Activated T-helper 1 cell treated with anti-CD3 and anti-CD28 coated beads, Interleukin-12 subunit alpha, Interleukin-12 subunit beta, Interleukin-2, Interleukin-4 antibody, amounts not matched to agents 30 ng/mL and 10 ng/mL and 1 ng/mL, durations not matched to agents 14 hours and 24 hours and 36 hours (primary cell): ENCODE measurements at places on chromosomes 3 and 15. TPM values are rescaled to one million over a fixed set of nuclear protein-coding genes. Genes with fewer than 3 reads are reported as not detected.

Gene EXD1
- not detected in 2 replicates for total RNA-seq

GRCh38 chr3:62823461-62824050 is 51.7 kb downstream of the CADPS start:
- DNase-seq = no peak

GRCh38 chr3:120864541-120864940 is 43.5 kb upstream of the STXBP5L start:
- no peak for DNase-seq

Gene DNAH1
- 12.1 and 12.2 TPM in 2 replicates for total RNA-seq

Gene KLHL18
- 48.3 and 48.7 TPM in 2 replicates for total RNA-seq

- no peak for DNase-seq
These were observed 30.1 kb upstream of the CAPN3 start for GRCh38 chr15:42329161-42329560.

Gene GABRA5
- not detected in 2 replicates for total RNA-seq

DNA sequence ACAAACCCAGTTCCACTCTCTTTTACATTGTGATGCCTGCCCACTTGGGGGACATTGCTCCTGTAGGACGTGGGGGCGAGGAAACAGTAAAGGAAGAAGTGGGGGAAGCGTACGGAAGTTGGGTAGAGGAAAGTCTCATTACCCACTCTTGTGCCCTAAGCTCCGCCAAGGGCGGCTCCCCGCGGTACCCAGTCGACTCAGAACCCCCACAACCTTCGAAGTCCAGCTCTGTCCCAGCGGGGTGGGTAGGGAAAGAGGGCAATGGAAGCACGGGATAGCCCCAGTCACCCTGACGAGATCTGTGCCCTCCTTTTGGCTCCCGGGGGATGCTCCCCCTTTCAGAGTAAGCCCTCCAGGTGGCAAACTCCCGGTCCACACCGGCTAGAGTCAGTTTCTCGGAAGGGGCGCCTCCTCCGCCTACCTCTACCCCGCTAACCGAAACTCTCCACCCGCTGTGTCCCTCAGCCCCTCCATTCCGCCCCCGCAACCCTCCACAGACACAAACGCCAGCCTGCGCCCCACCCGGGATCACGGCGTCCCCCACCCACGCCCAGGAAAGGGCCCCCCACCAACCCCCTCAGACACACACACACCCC is 527 bp downstream of the CSNK1G1 start:
- DNase-seq = peak; percentile 14

Gene PCOLCE2
- total RNA-seq = not detected in 2 replicates

DNA sequence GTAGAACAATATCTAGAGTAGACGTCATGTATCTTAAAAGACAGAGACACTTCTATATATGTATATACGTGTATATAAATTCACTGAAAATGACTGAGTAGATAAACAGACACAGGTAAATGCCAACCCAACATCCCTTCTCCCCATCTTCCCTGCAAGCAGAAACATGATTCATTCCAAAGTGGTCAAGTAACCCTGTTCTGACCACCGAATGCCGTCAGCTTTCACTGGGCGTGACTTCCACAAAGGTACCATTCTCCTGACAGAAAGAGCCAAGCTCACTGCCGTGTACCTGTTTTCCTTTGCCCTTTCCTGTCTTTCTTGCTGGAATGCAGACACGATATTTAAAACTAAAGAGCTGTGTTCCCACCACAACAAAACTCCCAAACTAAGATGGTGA is 76.7 kb downstream of the TAFA4 start:
- no peak for DNase-seq

DNA sequence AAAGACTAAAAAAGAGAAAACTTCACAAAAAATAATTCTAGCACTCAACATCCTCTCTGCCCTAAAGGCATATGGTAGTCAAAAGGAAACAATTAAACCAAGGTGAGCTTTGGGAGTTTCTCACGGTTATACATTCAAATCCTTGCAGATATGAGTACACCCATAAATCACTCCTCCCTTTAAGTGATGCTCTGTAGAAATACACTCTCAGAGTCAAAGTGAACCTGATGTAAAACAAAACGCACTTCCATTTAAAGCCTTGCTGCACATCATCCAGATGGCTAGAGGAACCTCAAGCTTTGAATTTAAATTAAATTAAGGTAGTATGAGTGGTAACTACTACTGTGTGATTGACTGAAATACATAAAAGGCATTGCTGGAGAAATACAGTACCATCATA is 36.0 kb upstream of the AADAC start:
- no peak for DNase-seq

GRCh38 chr3:105821433-105821832 is 47.4 kb downstream of the CBLB start:
- no peak for DNase-seq

Gene ABI3BP
- not detected in 2 replicates for total RNA-seq

DNA sequence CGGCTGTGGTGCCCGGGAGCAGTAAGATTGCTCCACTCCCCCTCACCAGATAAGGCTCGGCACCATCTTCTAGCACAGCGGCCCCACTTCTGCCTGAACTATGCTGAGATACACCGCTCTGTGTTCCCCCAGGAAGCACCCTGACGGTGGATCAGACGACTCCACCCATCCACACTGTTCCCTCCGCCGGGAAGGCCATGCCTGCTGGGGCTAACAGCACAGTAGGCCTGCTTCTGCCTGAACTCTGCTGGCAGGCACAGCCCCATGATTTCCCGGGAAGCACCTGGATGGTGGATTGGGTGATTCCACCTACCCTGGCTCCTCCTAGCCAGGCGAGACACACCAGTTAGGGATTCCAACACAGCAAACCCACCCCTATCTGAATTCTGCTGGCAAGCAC is 36.3 kb upstream of the PPM1L start:
- DNase-seq = no peak

Gene TASOR
- total RNA-seq = 60.8 and 63.6 TPM in 2 replicates

GRCh38 chr3:143040261-143040879 is 39.0 kb downstream of the U2SURP start:
- DNase-seq = no peak

DNA sequence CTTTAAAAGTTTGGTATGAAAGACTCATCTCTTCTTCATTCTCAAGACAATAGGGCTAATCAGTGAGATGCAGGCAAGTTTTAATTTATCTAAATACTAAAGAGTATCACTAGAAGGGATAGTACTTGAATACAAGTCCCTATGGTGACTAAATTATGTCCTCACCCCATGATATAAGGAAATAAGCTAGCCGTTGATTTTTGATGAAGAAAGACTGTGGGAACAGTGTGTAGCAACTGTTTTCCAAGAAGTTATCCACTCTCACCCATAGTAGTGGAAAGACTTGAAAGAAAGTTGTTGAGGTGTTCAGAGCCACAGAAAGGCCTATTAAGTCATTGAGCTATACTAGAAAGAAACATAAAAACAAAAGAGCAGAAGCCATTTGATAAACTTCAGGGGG is 36.7 kb downstream of the PIK3CA start:
- no peak for DNase-seq
